Foreskin fibroblast (primary cell): ENCODE measurements at places on chromosomes 1 and 21.
A peak's percentile ranks its signal among the peaks of the same experiment; 100 is the strongest.

DNA sequence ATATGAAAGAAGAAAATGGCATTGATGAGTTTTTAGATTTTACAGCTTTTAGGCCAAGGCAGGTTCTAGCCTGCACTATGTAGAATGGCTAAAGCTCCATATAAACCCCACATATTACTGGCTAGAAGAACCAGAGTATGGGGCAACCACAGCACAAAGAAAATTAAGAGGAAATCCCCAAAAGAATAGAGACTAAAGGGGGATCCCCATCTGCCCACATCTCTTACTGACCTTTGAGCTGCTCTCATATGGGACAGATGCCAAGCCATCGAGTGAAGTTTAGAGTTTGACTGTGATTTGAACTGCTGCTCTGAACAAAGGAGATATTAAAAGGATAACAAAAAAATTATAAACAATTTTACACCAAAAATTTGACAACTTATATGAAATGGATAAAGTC lies 102.2 kb upstream of the HAO2 start:
- DNase-seq = no peak

DNA sequence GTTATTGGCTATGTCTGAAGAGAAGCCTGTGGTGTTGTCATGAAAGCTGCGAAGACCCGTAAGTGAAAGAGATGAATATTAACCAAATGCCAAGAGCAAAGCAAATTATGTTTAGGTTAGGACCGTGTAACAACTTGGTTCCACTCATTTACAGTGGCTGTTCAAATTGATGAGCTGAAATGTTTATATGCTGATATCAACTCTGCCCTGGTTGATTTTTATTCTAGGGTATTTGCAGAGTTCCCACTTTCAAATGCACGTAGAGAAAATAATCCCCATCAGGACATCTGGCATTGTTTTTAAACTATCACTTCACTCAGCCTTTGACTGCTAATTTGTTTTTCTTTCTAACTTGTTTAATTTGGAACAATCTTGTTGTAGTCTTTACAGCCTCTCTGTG lies 581.6 kb upstream of the ADAMTS5 start:
- no peak for DNase-seq

GRCh38 chr1:50747394-50747793 lies 212.7 kb downstream of the FAF1 start:
- no peak for DNase-seq

DNA sequence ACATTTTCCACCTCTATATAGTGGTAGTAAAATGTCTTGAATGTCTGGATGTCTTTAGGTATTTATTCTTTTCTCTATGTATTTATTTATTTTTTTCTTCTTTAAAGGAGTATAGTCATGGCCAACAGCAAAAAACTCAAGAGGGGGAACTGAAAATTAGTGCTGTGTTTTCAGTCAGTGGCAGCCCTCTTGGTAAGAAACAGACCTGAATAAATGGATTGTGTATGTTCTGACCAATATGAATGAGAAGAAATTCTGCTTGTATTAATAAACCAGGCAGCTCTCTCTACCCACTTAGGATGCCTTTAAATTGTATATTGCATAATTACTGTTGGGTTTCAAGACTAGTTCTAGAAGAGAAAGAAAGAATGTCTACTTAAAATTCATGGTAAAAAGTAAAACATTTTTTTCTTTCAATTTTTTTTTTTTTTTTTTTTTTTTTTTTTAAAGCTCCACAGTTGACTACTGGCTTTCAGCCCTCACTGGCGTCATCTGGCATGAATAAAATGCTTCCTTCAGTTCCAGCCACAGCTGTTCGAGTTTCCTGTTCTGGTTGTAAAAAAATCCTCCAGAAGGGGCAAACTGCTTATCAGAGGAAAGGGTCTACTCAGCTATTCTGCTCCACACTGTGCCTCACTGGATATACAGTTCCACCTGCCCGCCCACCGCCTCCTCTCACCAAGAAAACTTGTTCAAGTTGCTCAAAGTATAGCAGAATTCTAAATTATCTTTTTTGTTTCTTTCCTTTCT lies 101.6 kb downstream of the ZMYM4 start:
- DNase-seq = peak; percentile 57

- peak; percentile 13 for DNase-seq
These were observed 35.2 kb downstream of the NENF start for GRCh38 chr1:212467843-212468482.

- DNase-seq = peak; percentile 83
These were observed 99.1 kb downstream of the MT1HL1 start for GRCh38 chr1:236904892-236905741.

- DNase-seq = peak; percentile 83
These were observed 19.3 kb downstream of the F3 start for GRCh38 chr1:94522304-94522703.

DNA sequence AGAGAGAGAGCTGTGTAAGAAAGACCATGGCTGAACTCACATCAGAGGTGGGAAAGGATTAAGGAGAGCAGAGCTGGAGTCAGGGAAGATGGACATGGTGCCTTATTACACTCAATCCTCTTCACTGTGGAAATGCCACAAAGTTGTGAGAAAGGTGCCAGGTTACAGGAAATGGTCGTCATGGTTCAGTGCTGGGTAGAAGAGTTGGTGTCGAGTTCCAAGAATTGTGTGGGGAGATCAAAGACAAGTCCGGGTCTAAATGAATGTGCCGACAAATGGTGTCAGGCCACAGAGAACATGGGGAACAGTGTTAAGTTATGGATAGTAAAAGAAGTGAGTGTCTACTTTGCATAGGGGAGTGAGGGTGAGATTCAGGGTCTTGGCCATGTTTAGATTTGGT lies 40.9 kb downstream of the LAMC2 start:
- DNase-seq = no peak

GRCh38 chr1:41689139-41689538 lies 204.7 kb upstream of the EDN2 start:
- DNase-seq = no peak

DNA sequence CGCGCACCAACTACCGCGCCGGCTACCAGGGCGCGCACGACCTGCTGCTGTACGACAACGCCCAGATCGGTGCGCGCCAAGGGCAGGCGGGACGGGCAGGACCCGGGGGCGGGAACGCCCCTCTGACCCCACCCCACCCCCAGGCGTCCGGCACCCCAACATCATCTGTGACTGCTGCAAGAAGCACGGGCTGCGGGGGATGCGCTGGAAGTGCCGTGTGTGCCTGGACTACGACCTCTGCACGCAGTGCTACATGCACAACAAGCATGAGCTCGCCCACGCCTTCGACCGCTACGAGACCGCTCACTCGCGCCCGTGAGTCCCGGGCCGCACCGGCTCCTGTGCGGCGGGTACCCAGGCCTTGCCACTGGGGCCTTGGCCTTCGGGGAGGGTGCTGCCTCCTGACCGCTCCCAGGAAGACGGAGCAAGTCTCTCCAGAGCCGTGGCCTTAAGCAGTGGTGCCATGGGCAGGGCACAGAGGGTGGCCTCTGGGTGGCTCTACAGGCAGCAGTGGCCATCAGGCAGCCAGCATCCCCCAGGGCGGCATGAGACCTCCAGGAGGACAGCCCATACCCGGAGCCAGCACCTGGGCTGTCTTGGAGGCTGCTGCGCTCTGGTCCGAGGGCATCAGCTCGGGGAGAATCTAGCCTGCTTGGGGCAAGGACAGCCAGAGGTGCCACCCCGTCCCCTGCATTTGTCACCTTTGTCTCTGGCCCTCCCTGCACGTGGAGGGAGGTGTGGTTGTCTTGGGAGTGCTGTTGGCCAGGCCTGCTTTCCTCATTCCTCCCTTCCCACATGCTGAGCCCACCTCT lies 8.1 kb upstream of the MMP23B start:
- no peak for DNase-seq

DNA sequence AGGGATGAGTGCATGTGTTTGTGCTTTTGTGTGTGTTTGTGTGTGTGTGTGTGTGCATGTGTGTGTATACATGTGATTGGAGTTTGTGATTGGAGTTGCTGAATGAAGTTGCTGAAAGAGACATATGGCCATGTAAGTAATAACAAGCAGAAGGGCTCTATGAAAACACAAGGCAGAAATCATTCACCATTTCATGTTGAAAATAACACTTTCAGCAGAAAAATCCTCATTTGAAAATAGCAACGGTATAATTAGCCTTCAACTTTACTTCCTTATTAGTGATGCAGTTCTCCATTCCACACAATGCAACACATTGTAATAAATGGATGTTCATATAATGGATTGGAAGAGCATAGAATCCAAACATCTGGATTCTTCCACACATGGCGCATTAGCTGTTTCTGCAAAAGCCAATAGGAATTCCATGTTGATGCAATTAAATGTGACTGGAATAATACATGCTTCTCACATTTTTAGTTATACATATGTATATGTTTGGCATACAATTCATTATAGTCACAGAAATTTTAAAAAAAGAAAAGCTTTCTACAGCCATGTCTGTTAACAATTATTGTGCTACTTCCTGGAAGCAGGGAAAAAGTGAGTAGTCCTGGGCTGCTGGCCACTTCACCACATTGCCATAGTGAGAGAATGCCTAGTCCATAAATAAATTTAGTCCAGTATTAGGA lies 538.0 kb downstream of the LTN1 start:
- peak; percentile 40 for DNase-seq

DNA sequence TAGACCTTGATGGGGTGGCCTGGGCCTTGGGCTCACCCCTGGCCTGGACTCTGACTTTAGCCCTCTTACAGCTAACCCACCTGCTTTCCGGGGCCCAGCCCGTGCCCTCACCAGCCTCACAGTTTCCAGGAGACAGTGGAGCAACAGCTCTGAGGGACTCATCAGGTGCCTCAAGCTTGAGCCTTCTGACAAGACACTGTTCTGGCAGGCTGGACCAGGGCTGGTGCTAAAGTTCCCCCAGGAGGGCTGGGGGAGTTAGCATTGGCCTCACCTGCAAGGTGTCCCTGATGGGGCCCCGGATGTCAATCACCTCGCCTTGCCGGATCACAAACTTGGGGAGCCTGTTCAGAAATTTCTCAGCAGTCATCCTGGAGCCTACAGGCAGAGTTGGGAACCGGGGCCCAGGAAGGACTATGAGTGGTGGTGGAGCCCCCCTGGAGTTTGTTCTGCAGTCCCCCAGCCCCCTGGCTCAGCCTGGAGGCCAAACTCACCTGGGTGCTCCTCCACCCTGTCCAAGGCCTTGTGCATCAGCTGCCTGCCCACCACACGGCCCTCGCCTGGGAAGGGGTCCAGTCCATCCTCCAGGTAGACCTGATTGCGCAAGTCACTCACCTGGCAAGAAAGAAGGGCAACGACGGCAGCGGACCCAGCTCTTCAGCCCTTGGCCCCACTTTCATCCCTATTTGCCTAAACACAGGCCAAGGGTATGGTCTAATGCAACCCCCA lies 4.1 kb downstream of the SH3BGRL3 start:
- no peak for DNase-seq

DNA sequence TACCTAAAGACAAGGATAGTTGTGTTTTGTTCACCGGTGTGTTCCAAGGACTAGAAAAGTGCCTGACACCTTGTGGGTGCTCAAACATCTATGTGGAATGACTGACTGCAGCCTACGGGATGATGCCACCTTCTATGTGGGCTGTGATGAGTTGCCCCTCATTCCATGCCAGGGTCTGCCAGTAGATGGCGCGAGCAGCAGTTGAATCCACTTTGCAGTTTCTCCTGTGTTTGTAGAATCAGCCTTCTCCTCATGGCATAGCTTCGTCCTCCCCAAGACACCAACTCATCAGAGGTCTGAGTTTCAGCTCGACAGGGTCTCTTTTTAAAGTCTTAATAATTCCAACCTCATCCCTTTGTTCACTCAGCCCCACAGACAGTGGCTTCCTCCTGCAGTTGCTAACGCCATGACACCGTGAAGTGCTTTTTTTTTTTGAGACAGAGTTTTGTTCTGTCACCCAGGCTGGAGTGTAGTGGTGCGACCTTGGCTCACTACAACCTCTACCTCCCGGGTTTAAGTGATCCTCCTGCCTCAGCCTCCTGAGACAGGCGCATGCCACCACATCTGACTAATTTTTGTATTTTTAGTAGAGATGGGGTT lies 133.7 kb downstream of the CAPN8 start:
- peak; percentile 53 for DNase-seq

DNA sequence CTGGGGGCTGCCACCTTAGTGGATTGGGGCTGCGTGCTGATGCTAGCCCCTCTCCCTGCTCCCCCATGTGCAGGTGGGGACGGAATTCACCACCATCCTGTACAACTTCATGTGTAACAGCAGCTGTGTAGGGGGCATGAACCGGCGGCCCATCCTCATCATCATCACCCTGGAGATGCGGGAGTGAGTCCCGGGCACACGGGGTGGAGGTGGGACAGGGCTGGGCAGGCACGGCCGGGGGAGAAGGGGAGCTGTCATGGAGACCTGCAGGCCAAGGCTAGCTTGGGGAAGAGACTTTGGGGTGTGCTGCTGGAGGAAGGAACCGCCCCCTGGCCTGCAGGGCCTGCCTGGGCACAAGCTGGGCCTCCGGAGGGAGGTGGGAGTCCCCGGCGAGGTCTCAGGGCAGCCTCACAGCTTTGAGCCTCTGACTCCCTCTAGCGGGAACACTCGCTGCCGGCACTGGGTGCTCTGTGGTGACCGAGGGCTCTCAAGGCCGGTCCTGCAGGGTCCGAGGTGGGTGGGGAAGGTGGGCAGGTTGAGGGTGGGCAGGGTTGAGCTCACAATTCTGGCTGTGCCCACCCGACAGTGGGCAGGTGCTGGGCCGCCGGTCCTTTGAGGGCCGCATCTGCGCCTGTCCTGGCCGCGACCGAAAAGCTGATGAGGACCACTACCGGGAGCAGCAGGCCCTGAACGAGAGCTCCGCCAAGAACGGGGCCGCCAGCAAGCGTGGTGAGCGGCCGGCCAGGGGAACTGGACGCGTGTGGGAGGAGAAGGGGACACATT lies 25.0 kb upstream of the CCDC27 start:
- no peak for DNase-seq

- no peak for DNase-seq
These were observed 311.3 kb upstream of the ADGRL2 start for GRCh38 chr1:81489372-81489934.
